ENCODE measurements at places on chromosomes 2 and 18. TPM values are rescaled to one million over a fixed set of nuclear protein-coding genes. Genes with fewer than 3 reads are reported as not detected.

The RPIA gene
- total RNA-seq: 51.8 TPM

The TOGARAM2 gene
- 10.0 TPM for total RNA-seq

The AQP12B gene
- total RNA-seq: not detected

The CRACDL gene
- total RNA-seq: 0.97 TPM

The INPP1 gene
- total RNA-seq: 6.9 TPM

The CYS1 gene
- total RNA-seq: 0.50 TPM

The EVX2 gene
- not detected for total RNA-seq

The ALPI gene
- total RNA-seq: not detected

The LHCGR gene
- total RNA-seq: not detected

The NAT8 gene
- not detected for total RNA-seq

The HSPE1 gene
- total RNA-seq: 153 TPM

DNA sequence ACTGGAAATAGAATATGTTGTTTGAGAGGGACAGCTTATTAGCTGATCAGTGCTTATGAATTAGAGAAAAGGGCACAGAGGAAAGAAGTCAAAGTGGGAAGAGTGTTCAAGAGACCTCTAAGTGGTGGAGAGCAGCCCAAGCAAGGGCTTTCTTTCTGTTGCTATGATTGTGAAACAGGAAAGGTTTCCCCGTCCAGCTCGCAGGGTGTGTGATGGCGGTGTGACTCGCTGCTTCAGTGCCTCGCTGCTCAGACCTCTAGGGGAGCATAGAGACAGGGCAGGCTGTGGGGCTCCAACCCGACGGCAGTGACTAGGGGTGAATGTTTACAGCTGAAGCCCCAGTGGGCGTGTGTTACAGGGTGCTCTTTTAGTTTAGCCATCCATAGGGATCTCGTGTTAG, 166.5 kb upstream of the COPS8 start:
- no peak for DNase-seq
- H3K36me3 ChIP-seq: no peaks in the 10 kb centered on the region
- no peaks in the 10 kb centered on the region for H3K4me1 ChIP-seq
- H3K27ac ChIP-seq: no peak overlapping the region
- no peak overlapping the region for H3K4me3 ChIP-seq

- H3K27me3 ChIP-seq: no peaks in the 10 kb centered on the region
- H3K4me3 ChIP-seq: no peak overlapping the region
- no peak for DNase-seq
- peaks cover 2% of the 10 kb centered on the region for H3K36me3 ChIP-seq
Measured at GRCh38 chr18:62749389-62749788, 34.0 kb downstream of the PHLPP1 start.

- no peaks in the 10 kb centered on the region for H3K36me3 ChIP-seq
- DNase-seq: no peak
- H3K27ac ChIP-seq: no peak overlapping the region
- H3K4me1 ChIP-seq: no peaks in the 10 kb centered on the region
- no peaks in the 10 kb centered on the region for H3K27me3 ChIP-seq
- H3K4me3 ChIP-seq: no peak overlapping the region
Measured at GRCh38 chr2:142598846-142599245, 278.6 kb upstream of the KYNU start.

GRCh38 chr2:25960920-25961319, 21.4 kb downstream of the KIF3C start:
- H3K4me1 ChIP-seq: peaks cover 12% of the 10 kb centered on the region
- no peak for DNase-seq
- H3K36me3 ChIP-seq: no peaks in the 10 kb centered on the region

DNA sequence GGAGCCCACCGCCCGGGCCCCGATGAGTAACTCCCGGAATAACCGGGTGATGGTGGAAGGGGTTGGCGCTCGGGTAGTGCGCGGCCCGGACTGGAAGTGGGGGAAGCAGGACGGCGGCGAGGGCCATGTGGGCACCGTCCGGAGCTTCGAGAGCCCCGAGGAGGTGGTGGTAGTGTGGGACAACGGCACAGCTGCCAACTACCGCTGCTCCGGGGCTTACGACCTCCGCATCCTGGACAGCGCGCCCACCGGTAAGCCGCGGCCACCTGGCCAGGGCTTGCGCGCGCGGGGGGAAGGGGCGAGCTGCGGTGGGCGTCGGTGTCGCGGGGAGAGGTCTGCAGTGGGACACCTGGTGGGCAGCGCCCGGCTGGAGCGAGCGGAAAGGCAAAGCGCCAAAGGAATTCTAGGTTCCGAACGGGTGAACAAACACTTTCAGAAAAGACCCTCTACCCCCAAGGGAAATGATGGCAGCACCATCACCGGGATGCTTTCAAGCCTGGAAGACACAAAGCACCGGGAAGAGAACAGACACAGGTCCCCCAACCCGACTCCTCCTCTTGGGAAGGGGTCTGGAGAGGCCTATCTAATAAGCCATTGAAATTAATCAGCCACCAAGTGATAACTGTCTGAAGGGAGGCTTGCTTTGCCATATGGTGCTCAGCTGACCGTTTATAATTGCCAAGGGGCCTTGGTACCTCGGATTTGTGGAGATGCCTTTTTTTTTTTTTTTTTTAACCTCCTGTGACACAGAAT, 1.1 kb downstream of the MIB1 start:
- H3K36me3 ChIP-seq: peaks cover 9% of the 10 kb centered on the region
- peak overlapping the region; percentile 66 for H3K27ac ChIP-seq
- peak; percentile 35 for DNase-seq
- peaks cover 12% of the 10 kb centered on the region for H3K27me3 ChIP-seq
- H3K4me3 ChIP-seq: peak overlapping the region; percentile 79

- H3K36me3 ChIP-seq: no peaks in the 10 kb centered on the region
- peaks cover 13% of the 10 kb centered on the region for H3K27me3 ChIP-seq
- no peak overlapping the region for H3K27ac ChIP-seq
- H3K4me3 ChIP-seq: no peak overlapping the region
- no peak for DNase-seq
Measured at GRCh38 chr2:205836477-205837221, 154.3 kb downstream of the NRP2 start.

- H3K36me3 ChIP-seq: no peaks in the 10 kb centered on the region
- H3K4me3 ChIP-seq: no peak within 1 kb of the TSS
- peaks cover 16% of the 10 kb centered on the region for H3K27me3 ChIP-seq
- no peak within 1 kb of the TSS for H3K27ac ChIP-seq
- DNase-seq: no peak
Measured at GRCh38 chr2:233760043-233760442, at the start of gene UGT1A1. Gene UGT1A1 (plus strand): TSS chr2:233760270. CDS start chr2:233760288, 18 bp downstream.

DNA sequence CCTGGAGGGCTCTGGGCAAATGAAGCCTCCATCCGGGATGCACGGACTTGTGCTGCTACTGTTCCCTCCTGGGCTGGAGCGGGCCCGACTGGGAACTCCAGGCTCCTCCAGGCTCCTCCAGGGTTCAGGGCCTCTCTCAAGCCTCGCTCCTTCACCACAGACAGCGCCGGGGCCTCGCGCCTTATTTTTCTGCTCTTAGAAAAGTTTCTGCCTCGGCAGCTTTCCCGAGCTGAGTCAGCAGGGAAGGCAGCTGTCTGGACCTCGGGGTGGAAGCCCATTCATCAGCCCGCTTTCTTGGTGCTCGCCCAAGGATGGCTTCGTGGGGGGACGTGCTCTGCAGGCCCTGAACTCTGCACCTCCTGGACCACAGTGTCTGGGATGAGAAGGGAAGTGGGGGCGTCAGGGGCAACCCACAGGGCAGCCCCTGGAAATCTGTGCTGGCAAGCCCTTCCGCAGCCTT, 12.9 kb upstream of the TEX51 start:
- H3K36me3 ChIP-seq: no peaks in the 10 kb centered on the region
- H3K4me1 ChIP-seq: peaks cover 2% of the 10 kb centered on the region
- H3K4me3 ChIP-seq: no peak overlapping the region
- no peak for DNase-seq

- no peak overlapping the region for H3K27ac ChIP-seq
- H3K4me3 ChIP-seq: no peak overlapping the region
- H3K27me3 ChIP-seq: no peaks in the 10 kb centered on the region
- no peaks in the 10 kb centered on the region for H3K4me1 ChIP-seq
Measured at GRCh38 chr2:33133454-33133952, 186.8 kb downstream of the LTBP1 start.

GRCh38 chr2:159851941-159852340, 53.9 kb upstream of the CD302 start:
- no peaks in the 10 kb centered on the region for H3K4me1 ChIP-seq
- H3K36me3 ChIP-seq: peaks cover 33% of the 10 kb centered on the region
- H3K27me3 ChIP-seq: no peaks in the 10 kb centered on the region
- H3K4me3 ChIP-seq: no peak overlapping the region

DNA sequence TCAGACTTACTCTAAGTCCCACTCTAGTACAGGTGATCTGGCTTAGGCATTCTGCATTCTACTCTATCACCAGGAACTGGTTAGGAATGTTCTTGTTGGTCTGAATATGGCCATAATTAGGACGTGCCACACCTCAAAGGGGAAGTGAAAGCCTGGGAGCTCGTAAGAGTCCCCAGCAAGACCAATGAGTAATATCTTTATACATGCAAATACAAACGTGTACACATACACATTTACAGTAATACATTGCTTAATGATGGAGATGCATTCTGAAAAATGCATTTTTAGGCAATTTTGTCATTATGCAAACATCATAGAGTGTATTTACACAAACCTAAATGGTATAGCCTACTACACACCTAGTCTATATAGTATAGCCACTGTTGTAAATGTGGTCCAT, 19.5 kb upstream of the ERCC3 start:
- H3K27ac ChIP-seq: no peak overlapping the region
- DNase-seq: no peak
- H3K36me3 ChIP-seq: peaks cover 39% of the 10 kb centered on the region
- H3K27me3 ChIP-seq: no peaks in the 10 kb centered on the region
- no peaks in the 10 kb centered on the region for H3K4me1 ChIP-seq

GRCh38 chr2:1605102-1606045, 138.9 kb downstream of the PXDN start:
- H3K27ac ChIP-seq: no peak overlapping the region
- DNase-seq: no peak
- H3K27me3 ChIP-seq: no peaks in the 10 kb centered on the region
- H3K4me1 ChIP-seq: no peaks in the 10 kb centered on the region
